Activated CD4-positive, alpha-beta T cell treated with anti-CD3 and anti-CD28 coated beads for 36 hours (primary cell): ENCODE measurements at places on chromosomes 12 and 14. TPM values are rescaled to one million over a fixed set of nuclear protein-coding genes. Genes with fewer than 3 reads are reported as not detected.

The KCNK13 gene
- total RNA-seq: not detected

The BICD1 gene
- total RNA-seq: 12.7 TPM

The PLCZ1 gene
- not detected for total RNA-seq

The MAPKAPK5 gene
- 47.5 TPM for total RNA-seq

The HOTAIR gene
- total RNA-seq: not detected

The TBX5 gene
- not detected for total RNA-seq

The KCNA5 gene
- total RNA-seq: not detected

The CMKLR1 gene
- not detected for total RNA-seq

The TCL1B gene
- total RNA-seq: not detected

The LRRC10 gene
- total RNA-seq: not detected

The PARPBP gene
- total RNA-seq: 26.4 TPM

The OVCH1 gene
- total RNA-seq: not detected

The ISM2 gene
- 0.53 TPM for total RNA-seq

The NEUROD4 gene
- total RNA-seq: not detected

The ACVRL1 gene
- total RNA-seq: not detected

The CLEC9A gene
- not detected for total RNA-seq

The ACSM4 gene
- total RNA-seq: not detected

The GLS2 gene
- total RNA-seq: 8.7 TPM

The TRIM9 gene
- total RNA-seq: 2.4 TPM

The FOS gene
- 21.1 TPM for total RNA-seq

The ANG gene
- 1.8 TPM for total RNA-seq

The TSHR gene
- not detected for total RNA-seq

The ALDH1L2 gene
- 7.6 TPM for total RNA-seq

The ALX1 gene
- not detected for total RNA-seq

The TAS2R14 gene
- 0.94 TPM for total RNA-seq

The MAGOHB gene
- total RNA-seq: 66.3 TPM

The CIDEB gene
- total RNA-seq: 14.0 TPM

The HVCN1 gene
- total RNA-seq: 4.4 TPM

The C12orf50 gene
- total RNA-seq: 0.11 TPM

The RNASE3 gene
- not detected for total RNA-seq

The AQP6 gene
- total RNA-seq: not detected
